ENCODE measurements at places on chromosomes 6 and 20. TPM values are rescaled to one million over a fixed set of nuclear protein-coding genes. Genes with fewer than 3 reads are reported as not detected.

GRCh38 chr6:121436960-121437850, 1.8 kb downstream of the GJA1 start:
- no peak for DNase-seq

Gene IL20RA
- not detected for total RNA-seq

DNA sequence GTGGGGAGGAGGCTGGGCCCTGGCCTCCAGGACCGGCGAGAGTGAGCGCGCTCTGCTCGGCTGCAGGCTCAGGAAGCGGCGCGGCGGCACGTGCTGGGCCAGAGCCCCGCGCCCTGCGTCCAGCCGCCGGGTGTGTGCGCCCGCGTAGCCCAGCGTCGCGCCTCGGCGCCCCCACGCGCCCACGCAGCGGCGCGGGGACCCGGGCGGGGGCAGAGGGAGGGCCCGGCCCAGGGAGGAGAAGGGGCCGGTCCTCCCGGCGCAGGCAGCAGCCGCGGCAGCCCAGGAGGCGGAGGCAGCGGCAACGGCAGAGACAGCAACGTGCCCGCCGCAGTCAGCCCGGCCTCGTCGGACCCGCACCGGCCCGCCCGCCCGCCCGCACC, at the start of gene EYA2:
TSS of gene EYA2 (plus strand) at position 265 of the 380 bp plus-strand sequence. CDS start 95,168 bp downstream, outside the sequence.
- DNase-seq = no peak

Gene VSX1
- not detected for total RNA-seq

- no peak for DNase-seq
Observed at GRCh38 chr6:22095836-22096235, 201.0 kb downstream of the PRL start.

GRCh38 chr20:34515484-34516246, 557 bp upstream of the DYNLRB1 start:
- DNase-seq = peak; percentile 65

DNA sequence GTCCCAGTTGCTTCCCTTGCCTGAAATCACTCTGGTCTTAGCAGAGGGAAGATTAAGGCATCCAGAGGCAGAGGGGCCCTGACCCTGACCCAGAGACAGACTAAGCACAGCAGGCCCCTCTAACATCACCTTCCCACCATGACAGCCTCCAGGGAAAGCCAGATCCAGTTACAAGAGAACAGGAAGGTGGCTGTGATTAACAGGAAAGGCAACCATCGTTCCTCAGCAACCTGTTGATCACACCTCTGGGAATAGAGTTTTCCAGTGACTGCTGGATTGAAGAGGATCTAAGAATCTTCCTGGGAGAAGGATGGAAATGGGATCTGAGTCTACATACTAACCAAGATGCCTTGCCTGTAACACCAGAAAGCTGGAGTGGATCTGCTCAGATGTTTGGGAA, 5.2 kb upstream of the TREM1 start:
- no peak for DNase-seq

DNA sequence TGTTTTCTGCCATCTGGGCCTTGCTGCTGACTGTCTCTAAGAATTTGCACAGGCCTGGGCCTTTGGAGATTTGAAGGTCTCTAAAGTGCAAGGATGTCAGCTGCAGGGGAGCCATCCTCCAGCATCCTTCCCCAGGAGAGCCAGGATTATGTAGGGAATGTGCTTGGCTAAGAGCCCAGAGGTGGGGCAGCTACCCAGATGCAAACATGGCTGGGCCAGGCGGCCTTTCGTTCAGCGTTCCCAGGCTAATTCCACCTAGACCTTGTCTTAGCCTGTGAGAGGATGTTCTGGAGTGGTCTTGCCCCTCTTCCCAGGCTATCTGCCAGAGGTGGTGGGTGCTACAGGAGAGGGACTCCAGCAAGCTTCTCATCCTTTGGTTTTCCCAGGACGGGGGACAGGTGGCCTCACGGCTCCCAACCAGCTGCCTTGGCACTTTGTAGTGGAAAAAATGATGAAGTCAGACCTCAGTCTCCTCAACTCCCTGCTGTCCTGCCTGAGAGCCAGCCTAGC, 7.7 kb upstream of the PTGIS start:
- no peak for DNase-seq

Gene MATN4
- 0.64 TPM for total RNA-seq

- no peak for DNase-seq
Observed at GRCh38 chr6:139175389-139175948, 40.6 kb downstream of the HECA start.

DNA sequence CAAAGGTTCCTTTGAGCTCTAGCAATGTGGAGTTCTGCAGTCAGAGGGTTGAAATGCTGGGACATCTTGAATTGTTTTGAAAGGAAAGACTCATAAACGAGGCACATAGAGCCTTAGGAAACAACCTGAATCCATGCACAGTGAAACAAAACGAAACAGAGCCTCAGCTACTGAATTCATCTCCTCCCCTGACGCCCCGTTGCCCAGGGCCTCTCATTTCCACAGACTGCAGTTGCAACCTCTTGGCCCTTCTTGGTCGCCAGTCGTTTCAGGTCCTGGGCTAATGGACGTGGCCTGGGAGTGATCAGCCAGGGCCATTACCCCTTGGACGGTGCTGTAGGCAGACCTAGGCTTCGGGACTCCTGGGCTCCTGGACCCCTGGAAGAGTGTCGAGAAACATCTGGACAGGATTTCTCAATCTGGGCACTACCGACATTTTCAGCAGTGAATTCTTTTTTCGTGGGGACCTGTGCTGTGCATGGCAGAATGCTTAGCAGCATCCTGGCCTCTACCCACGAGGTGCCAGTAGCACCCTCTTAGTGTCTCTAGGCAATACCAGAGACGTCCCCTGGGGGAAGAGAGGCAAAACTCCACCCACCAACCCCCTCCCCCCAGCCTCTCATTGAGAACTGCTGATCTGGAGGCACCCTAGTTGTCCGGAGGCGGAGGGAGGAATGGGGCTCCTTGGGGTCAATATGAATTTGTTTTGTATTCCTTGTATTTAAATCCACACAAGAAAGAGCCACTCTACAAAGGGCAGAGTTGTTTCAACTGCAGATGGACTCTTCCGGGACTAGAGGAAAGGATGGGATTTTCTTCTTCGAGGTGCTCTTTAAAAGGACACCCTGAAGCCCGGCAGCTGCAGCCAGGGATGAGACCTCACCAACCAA, 50.2 kb downstream of the TMEM242 start:
- no peak for DNase-seq

Gene THEMIS
- 10.2 TPM for total RNA-seq

DNA sequence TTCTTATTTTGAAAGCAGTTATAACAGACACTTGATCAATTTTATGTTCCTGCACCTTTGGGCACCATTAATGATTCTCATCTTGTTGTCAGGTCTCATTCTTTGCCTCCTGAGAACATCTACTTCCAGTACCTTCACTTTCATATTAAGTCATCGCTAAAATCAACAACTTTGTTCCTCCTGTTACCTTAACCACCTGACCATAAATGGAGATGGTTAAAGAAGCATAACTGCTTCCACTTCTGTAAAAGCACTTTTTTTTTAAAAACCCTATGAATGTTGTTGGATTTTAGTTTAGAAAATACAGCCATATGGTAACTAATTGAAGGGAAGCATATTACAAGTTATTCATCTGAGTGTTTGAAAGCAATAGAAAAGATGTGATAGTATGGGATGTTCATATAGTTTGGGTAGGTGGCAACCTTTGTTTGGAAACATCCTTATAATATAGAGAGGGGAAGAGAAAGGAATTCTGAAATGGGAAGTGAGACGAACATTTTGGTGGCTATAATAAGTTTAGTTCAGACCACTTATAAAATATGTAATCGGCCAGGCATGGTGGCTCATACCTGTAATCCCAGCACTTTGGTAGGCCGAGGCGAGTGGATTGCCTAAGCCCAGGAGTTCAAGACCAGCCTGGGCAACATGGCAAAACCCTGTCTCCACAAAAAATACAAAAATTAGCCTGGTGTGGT, 53.9 kb downstream of the AFG1L start:
- DNase-seq = no peak

Gene CASS4
- total RNA-seq = 4.6 TPM

DNA sequence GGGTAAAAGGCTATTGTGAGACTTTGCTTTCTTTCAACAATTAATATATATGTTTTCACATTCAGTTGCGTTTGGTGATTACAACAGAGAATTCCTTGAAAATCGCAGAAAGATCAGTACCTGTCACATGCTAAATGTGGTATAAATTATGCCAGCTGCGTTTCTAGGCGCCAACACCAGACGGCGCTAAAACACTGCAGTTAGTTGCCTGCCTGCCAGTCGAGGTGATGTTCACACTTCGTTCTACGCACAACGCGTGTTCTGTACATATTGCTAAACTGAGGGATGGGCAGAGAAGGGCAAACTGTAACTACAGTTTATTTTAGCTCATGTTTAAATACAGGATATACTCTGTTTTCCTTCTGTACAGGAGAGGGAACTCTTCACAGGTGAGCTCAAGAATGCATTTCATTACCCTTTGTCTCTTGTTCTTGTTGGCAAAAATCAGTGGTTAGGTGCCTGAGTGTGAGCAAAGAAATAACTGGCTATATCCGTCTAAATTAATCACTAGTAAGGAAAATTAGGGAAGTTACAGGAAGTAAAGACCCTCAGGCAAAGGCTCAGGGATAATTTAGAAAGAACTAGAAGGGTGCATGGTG, 100.1 kb upstream of the RGS17 start:
- peak; percentile 18 for DNase-seq

GRCh38 chr20:8066662-8067061, 47.1 kb upstream of the TMX4 start:
- DNase-seq = no peak

DNA sequence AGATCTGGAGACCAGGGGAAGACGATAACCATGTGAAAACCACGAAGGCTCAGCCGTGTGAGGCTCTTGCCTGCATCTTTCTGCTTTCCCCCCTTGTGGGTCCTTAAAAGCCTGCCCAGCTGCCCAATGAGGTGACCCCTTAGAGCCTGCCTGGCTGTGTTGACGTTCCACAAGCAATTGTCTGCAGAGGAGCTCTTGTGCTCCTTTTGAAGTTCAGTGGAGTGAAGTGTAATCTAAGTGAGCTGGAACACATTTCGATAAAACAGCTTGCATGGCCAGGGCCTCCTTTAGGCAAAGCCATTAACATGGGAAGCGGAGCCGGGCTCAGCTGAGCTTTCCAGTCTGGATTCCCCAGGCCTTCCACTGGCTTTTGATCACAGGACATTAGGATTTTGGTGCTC, 27.3 kb upstream of the TCP11 start:
- DNase-seq = no peak

Gene DZANK1
- 1.3 TPM for total RNA-seq

DNA sequence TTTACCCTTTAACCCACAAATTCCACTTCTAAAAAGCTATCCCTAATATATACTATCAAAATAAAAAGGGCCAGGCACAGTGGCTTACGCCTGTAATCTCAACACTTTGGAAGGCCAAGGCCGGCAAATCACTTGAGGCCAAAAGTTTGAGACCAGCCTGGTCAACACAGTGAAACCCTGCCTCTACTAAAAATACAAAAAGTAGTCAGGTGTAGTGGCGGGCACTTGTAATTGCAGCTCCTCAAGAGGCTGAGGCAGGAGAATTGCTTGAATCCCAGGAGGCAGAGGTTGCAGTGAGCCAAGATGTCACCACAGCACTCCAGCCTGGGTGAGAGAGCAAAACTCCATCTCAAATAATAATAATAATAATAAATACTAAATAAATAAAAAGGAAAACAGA, 82.5 kb downstream of the TRIM27 start:
- no peak for DNase-seq

Gene SSTR4
- total RNA-seq = not detected

Gene C20orf204
- 4.3 TPM for total RNA-seq

GRCh38 chr6:90435207-90435899, 138.7 kb upstream of the BACH2 start:
- no peak for DNase-seq

- no peak for DNase-seq
Observed at GRCh38 chr20:32562495-32562911, 22.6 kb downstream of the NOL4L start.

GRCh38 chr20:25537890-25538289, 47.4 kb downstream of the NINL start:
- DNase-seq = no peak

DNA sequence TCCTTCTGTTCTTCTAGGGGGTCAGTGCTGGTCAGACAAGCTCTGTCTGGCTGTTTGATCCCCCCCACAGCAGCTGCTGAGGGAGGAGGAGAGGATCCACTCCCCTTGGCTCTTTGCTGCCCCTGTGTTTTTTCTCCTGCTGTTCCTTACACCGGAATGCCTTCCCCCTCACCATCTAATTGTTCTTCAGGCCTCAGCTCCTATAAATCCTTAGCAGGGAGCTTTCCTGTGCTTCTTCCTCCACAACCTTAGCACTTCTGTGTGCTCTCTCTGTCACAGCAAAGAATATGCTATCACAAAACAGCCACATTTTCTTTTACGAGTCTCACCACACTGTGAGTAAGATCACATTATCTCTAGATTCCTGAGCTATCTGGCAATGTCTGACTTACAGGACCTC, 196.6 kb downstream of the OTOR start:
- DNase-seq = no peak

- no peak for DNase-seq
Observed at GRCh38 chr6:132865364-132865763, 51.0 kb downstream of the RPS12 start.

DNA sequence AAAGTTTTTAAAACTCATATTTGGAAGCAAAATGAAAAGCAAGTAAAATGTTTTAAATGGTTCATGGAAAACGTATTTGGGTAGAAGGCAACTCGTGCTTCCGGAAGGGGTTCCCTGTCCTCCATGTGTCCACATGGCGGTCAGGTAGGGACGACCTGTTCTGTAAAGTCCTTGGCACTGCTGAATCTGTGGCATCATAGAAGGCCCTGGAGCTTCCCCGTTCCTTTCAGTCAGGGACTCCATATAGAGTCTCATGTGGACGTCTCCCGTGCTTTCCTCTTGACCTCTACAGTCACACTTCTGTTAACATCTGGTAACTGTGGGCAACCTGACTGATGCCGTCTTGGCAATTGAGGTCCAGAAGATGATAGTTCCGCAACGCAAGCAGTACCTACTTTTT, 11.4 kb downstream of the DYNLT1 start:
- no peak for DNase-seq

GRCh38 chr6:157991067-157991432, 9.4 kb downstream of the SYNJ2 start:
- no peak for DNase-seq

Gene MLN
- not detected for total RNA-seq

Measured in activated T-helper 2 cell treated with anti-CD3 and anti-CD28 coated beads, Interferon-gamma antibody, Interleukin-2, Interleukin-4, amounts not matched to agents 10 μg/mL and 5 μg/mL and 100 μg/mL, durations not matched to agents 14 hours and 24 hours and 36 hours (primary cell).